Right lung (tissue), 10 donors: ENCODE measurements at places on chromosomes 4 and X. TPM values are rescaled to one million over a fixed set of nuclear protein-coding genes. Genes with fewer than 3 reads are reported as not detected.

The UGT2B11 gene
- polyA plus RNA-seq, result 0.74 TPM

The GAR1 gene
- 37.9 TPM for polyA plus RNA-seq

The CT45A1 gene
- polyA plus RNA-seq, result 7.7 TPM

The SLC2A9 gene
- polyA plus RNA-seq, result 3.4 TPM

The COL25A1 gene
- polyA plus RNA-seq, result 1.6 TPM
